ENCODE measurements at places on chromosomes 2 and 18.

- DNase-seq: no peak
These were observed 27.7 kb upstream of the ACADL start for GRCh38 chr2:210252699-210253606.

DNA sequence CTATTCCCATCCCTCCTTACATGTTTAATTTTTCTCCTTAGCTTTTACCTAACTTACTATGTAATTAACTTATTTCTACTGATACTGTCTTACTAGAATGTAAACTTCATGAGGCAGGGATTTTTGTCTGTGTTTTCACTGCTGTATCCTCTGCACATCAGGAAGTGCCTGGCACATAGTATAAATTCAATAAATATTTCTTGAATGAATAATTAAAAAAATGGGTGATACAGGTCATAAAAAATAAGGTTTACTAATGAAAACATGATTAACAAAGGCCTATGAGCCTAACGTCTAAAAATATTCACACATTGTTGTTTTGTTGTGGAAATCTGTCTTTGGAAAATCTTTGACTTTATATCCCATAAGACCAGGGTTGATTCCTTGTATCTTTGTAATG lies 4.5 kb downstream of the RBKS start:
- no peak for DNase-seq

DNA sequence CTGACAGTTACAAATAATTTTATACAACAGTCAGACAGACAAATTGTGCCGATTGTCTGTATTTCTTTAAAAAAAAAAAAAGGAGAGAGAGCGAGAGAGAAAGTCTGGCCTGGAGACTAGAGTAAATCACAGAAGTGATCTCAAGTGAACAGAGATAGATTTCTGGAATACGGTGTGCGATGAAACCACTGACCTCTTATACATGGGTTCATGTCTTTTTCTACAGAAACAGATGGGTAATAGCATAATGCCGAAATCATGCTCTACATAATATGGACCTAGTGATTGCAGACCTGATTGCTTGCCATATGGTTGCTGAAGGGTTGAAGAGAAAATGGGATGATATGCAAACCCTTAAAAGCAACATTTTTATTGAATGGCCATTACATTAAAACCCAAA lies 403.3 kb upstream of the FANCL start:
- no peak for DNase-seq

DNA sequence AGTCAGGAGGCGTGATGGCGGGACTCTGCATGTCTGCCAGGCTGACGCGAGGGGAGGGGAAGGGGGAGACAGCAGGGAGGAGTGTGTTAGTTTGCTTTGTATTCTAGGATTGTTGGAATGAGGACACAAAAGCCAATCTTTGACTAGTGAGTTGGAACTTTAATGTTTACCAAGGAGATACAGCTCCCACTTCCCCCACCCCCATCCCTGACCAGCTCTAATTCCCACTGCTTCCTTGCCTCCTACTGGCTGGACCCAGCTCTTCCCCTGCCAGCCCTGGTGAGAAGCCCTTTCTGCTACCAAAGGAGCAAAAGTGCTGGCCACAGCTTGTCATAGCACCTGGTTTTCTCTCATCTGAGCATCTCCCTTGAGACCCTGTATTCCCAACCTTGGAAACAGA lies 84.5 kb downstream of the CELF4 start:
- DNase-seq: no peak

- no peak for DNase-seq
These were observed 108.4 kb downstream of the TACR1 start for GRCh38 chr2:75090770-75091515.

GRCh38 chr2:47704287-47704686 lies 78.7 kb upstream of the MSH6 start:
- no peak for DNase-seq

DNA sequence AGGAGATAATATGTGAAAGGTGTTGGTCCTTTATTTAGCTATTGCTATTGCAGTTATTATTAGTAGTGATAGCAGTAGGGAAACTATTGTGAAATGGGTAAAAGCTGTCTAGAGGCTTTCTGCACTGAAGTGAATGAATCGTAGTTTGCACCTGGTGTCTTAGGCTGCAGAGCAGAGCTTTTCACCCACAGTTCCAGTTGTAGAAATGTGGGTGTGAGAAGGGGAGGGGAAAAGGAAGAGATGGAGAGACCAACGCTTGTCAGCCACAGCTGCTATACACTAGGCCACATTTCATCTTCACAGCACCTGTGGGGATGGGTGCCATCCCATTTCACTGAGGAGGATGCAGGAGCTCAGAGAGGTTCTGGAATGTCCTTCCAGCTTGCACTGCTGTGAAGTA lies 50.0 kb downstream of the TRPM8 start:
- no peak for DNase-seq

DNA sequence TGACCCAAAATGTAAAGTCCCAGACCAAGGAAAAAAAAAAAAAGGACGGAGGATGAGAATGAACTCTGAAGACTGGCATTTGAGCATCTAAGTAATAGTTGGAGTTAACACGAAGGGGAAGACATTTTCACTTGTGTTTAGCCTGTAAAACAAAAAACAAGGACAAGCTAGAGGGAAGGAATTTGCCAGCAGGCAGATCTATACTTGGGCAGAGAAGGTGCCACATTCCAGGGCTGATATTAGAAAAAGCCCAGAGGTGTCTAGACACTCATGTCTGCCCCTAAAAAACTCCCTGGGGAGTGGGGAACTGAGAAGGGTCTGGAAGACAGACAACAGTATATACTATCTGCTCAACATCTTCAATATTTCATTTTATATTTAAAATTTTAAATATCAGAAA lies 171.1 kb downstream of the ZEB2 start:
- no peak for DNase-seq

GRCh38 chr18:32175265-32175664 lies 14.6 kb upstream of the MEP1B start:
- no peak for DNase-seq

DNA sequence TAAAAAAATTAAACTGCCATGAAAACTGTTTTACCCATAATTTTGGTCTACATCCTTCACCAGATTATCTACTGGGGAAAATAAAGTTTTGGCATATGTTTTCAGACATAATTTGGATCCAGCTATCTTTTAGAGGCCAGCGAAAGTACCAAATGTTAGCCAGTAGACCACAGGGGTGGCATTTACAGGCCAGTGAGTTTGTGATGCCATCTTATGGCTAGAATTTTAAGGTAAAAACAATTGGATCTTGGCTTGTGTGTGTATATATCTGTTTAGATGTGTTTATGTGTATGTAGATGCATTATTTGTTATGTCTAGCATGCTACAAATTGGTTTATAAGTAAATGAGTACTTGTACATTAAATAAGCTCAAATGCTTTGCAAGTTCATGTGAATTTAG lies 322.6 kb downstream of the ASXL3 start:
- no peak for DNase-seq

GRCh38 chr2:68357605-68358337 lies 7.3 kb upstream of the PLEK start:
- no peak for DNase-seq

GRCh38 chr2:174071321-174071720 lies 106.1 kb upstream of the SP3 start:
- no peak for DNase-seq

DNA sequence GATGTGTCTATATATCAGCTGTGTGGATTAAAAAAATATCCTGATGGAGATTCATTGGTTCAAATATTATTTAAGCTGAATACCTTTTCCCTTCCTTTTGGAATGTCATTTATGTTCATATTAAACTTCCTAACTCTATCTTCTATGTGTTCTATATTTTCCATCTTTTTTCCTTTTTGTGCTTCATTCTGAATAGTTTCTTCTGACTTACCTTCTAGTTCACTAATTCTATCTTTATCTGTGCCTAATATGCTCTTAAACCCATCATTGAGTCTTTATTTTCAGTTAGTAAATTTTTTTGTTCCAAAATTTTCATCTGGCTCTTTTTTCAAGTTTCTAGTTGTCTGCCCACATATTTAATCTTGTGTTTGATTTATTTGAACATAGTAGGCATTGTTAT lies 219.4 kb upstream of the STON1 start:
- no peak for DNase-seq

DNA sequence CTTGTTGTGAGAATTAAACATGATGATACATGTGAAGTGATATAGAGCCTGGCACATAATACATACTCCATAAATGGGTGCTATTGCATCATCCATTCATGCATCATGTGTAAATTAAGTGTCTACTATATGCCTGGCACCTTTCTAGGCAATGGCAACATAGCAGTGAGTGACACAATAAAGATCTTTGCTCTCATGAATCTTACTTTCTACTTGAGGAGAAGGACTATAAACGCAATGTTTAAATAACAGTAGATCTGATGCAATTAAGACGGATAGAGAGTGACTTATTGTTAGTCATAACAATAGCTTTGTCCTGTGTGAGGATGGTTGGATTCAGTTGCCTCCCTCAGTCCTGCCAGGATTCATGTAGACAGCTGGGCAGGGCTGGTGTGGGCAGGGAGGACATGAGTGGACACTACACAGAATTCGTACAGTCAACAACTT lies 88.4 kb upstream of the NPAS2 start:
- no peak for DNase-seq

DNA sequence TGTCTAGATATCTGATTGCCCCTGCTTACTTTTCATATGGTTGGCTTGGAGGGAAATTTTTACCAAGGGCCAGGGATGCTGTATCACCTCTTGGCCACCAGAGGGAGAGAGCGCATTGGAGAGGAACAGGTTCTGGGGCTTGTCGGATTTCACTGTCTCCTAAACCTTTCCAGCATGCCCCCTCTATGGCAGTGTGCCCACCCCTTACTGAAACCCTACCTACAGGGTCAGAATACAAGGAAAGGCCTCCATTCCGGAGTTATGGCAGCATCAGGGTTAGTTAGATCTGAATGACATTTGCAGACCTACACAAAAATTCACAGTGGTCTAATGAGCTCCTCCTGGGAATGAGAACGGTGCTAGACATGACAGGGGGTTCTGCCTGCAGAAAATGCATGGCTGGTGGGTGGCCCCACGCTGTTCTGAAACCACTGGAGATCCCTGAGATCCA lies 5.8 kb downstream of the SLC14A2 start:
- DNase-seq: peak; percentile 27

DNA sequence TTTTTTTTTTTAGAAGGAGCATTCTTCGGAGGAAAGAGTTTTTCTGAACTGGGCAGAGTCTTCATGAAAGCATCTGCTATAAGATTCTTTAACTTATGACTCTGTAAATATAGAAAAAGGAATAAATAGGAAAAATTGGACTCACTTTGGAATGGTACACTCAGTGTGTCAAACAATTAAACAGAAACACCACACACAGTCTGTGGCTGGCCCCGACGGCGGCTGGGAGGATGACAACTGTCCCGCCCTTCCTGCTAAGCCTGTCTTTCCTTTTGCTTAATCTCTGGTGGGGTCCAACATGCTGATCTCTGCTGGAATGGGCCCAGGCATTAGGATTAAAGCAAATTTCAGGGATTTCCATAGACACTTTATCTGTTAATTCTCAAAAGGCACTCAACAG lies 12.5 kb upstream of the RAB31 start:
- no peak for DNase-seq

GRCh38 chr2:50006327-50006726 lies 852.0 kb upstream of the FSHR start:
- no peak for DNase-seq

- DNase-seq: no peak
These were observed 179.4 kb downstream of the DOK6 start for GRCh38 chr18:69580107-69580506.

DNA sequence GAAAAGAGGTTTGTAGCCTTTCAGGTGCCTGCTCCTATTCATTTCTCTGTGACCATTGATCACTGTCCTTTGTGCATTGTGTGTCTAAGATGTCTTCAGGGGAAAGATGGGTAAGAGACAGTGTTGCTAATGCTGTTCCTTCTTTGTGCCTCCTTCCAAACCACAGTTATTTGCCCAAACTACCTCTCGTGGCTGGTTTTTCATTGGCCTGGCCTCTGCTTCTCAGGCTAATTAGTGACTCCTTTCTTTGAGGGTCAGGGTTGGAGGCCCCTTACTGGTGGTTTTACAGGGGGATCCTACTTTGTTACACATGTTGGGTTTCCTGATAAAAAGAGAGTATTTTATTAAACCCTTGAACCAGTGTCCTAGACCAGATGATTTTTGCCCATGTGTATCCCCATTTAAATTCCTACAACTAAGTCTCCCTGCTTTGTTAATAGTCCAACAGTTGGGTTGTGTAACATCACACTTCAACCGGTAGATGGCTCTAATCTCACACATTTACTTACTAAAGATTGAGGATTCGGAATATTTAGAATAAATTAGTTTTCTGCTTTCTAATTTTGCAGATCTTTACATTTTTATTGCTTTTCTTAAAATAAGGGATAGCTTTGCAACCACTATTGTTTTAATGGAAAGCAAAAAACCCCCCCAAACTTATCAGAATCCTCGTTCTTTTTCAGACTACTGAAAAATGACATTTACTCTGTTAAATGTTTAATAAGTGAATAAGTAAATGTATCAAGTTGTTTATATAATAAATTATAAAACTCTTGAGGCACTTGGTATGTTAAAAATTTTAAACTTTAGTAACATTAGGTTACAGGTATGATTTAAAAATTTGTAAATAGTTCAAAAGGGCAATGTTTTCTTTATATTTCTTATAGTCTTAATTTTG lies 2.4 kb downstream of the MARS2 start:
- DNase-seq: peak; percentile 11

DNA sequence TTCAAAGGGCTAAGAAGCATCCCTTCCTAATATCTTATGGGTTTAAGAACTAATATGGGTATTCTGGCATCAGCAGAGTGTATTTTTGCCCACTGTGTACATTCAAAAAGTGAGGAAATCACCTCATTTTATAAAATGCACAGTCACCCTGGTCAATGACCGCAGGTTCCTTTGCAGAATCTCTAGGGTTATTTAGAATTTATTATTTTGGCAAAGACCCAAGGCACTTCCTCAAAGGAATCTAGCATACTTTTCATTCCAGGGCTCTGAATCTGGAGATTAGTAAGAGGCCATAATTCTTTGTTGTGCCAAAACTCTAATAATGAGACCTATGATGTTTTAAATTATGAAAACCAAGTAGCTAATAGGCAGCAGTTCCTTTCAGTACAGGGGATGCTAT lies 27.2 kb upstream of the CDH2 start:
- no peak for DNase-seq

- no peak for DNase-seq
These were observed 245.0 kb upstream of the FN1 start for GRCh38 chr2:215680605-215681598.

- no peak for DNase-seq
These were observed 287.6 kb upstream of the LRRTM1 start for GRCh38 chr2:80592106-80592505.

All from DMS79 treated with DMSO at 0.1 percent for 48 hours (cell line).